A549 (cell line): ENCODE measurements at places on chromosomes 5 and 9. TPM values are rescaled to one million over a fixed set of nuclear protein-coding genes. Genes with fewer than 3 reads are reported as not detected.
A peak's percentile ranks its signal among the peaks of the same experiment; 100 is the strongest.

- no peak for DNase-seq
These were observed 309.1 kb downstream of the PSAT1 start for GRCh38 chr9:78606001-78606379.

DNA sequence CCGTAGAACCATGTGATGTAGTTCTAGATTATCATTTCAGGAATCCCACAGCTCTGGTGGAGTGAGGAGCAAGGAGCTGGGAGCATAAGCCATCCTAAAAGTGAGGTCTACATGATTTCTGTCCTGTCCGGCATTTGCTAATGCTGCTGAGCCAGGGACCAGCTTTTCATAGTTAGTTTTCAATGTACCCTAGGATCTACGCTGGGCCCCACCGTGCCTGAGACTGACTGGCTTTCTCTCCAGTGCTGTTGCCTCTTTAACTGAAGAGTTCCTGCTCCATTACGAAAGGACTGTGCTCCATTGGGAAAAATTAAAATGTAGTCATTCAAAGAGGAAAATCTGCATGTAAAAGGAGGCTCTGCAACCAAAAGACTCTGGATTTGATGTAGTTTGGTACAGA is 634.8 kb downstream of the DMRTA1 start:
- no peak for DNase-seq

DNA sequence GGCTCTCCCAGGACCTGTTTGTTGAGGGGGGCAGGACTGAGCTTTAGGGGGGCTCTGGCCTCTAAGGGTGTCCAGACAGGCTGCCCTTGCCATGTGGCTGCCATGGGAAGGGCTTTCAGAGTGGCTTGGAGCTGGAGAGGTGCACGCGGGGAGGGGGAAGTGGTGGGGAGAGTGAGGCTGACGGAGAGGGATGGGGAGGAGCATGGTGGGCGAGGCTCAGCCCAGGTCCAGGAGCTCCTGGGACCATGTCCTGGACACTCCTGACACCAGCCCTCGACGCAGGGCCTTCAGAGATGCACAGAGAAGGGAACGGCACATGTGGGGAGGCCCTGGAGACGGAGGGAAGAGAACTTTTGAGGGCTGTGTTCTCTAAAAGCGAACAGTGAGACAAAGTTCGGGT is 2.4 kb downstream of the SPAAR start:
- DNase-seq = no peak

DNA sequence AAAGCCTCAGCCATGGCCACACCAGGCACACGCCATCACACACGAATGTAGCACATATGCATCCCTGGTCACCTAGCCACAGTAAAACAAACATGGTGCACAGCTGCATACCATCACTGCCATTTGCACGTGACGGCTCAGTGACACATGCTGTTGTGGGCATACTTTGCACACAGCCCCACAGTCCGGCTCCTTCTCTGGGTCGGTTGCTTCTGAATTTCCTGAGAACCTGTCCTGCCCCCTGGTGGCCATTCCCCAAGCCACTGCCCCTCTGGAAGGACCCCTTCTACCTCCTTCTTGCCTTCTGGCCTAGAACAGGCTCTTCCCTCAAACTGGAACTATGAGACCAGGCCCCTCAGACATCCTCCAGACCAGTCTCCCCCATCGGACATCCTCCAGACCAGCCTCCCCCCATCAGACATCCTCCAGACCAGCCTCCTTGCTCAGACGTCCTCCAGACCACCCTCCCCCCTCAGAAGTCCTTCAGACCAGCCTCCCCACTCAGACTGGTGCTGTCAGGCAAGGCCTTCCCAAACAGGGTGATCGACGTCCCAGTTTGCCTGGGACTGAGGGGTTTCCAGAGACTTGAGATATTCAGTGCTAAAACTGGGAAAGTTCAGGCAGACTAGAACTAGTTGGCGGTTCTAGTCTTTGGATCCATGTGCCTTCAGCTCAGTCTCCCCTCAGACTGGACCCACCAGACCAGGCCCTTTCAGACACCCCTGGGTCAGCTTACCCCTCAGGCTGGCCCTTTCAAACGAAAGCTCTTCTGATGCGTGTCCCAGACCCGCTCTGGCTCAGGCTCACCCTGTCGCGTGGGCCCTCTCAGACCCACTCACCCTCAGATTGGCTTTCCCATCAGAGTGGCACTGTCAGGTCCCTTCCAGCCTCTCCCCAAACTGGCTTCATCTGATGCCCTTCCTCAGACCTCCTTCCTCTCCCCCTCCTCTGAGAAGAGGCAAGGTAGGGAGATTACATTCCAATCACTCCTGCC is 24.3 kb upstream of the ENHO start:
- peak; percentile 66 for DNase-seq

DNA sequence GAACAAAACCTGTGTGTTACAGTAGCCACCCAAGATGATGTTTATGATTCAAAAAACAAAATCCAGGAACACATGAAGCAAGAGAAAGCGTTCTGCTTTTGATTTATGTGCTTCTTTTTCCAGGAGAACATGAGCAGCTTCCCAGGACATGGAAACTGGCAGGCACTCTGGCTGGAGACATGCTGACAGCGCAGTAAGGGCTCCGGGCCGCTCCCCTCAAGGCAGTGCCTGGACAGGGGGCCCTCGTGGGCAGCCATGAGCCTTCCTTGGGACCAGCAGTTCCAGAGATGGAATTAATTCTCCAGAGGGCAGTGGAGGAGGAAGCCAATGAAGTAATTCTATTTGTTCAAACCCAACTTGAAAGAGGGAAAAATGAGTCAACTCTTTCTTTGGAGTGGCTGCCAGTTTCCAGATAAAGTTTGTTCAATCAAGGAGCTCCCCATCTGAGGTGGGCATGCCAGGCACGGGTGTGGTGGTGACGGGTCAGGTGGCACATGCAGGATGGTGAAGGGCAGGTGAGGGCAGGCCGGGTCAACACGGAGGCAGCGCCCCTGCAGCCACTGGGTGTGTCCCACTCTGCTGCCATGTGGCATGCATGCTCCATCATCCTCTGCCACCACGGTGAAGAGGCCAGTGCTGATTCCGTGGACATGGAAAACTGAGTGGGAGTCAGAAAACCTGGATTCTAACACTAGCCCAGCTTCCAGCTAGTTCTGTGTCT is 83.8 kb downstream of the OTULIN start:
- no peak for DNase-seq

- DNase-seq = no peak
These were observed 45.6 kb downstream of the PIK3R1 start for GRCh38 chr5:68261169-68261568.

DNA sequence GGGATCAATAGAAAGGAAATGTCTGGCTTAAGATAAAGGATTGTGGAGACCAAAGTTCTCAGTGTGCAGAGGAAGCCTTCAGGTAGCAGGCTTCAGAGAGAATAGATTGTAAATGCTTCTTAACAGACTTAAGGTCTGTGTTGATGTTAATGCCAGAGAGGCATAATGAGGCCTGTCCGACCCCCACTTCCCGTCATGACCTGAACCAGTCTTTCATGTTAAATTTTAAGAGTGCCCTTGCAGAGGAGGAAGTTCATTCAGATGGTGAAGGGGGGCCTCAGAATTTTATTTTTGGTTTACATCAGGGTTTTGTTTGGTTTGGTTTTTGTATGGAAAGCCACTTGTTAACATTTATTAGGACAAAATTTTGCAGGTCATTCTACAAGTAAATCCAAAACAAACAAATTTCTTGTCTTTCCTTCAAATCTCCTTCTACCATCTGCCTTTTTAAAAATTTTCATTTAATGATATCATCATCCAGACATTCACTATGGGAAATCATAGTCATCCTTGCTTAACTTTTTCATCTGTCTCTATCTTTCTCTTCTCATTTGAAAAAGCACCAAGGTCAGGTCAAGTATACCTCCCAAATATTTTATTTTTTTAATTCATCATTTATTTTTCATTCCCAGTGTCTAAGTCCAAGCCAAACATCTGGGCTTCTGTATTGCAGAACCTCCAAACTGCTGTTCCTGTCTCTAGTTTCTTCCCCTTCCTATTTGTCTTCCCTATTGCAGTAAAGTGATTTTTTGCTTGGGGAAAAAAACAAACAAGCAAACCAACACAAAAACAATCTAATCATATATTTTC is 6.9 kb upstream of the ABCA1 start:
- no peak for DNase-seq

The RNF183 gene
- not detected in 3 replicates for polyA plus RNA-seq

The CCNO gene
- 4.7 to 5.1 TPM (median 4.8 TPM) in 3 replicates for polyA plus RNA-seq

- DNase-seq = no peak
These were observed 545.6 kb downstream of the CAAP1 start for GRCh38 chr9:26346942-26347477.

GRCh38 chr5:40436535-40437237 is 243.0 kb upstream of the PTGER4 start:
- no peak for DNase-seq

DNA sequence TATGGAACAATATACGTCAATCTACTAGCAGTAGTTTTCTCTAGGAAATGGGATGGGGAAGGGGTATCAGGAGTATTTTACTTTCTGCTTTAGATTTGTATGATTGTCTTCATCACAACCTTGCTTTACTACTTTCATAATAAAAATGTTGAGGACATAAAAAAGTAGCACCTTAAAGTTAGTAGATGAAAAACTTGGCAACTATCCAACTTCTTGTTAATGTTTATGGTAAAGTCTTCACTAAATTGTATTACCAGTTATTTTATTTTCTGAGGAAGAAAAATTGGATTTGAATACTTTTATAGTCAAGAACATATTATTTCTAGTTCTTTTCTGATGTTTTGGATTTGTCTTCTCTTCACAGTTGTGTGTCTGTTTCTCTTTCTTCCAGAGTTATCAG is 372.1 kb downstream of the ARRDC3 start:
- DNase-seq = no peak

GRCh38 chr9:22097707-22098106 is 88.6 kb upstream of the CDKN2B start:
- DNase-seq = no peak

GRCh38 chr9:107466826-107467225 is 22.7 kb downstream of the KLF4 start:
- no peak for DNase-seq

The CFAP90 gene
- 0.17 to 0.28 TPM (median 0.28 TPM) in 3 replicates for polyA plus RNA-seq

- no peak for DNase-seq
These were observed 11.3 kb downstream of the TNC start for GRCh38 chr9:115106642-115107041.

The SAPCD2 gene
- 13.1 to 16.4 TPM (median 14.6 TPM) in 3 replicates for polyA plus RNA-seq

DNA sequence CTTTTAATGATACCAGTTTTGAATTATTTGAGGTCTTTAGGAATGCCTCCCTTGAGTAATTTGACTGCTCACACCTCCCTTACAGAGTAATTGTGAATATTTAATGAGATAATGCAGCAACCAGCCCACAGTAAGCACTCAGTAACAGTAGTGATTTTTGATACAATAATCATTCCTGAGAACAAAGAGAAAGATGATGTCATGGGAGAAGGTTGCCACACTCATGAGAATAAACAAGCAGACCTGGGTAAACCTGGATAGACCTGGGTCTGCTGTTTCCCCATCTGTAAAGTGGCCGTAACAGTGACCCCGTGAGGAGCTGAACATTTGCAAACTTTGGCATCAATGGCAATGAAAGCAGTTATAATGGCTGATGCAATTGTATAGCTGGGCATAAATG is 4.2 kb downstream of the C1QTNF2 start:
- no peak for DNase-seq

DNA sequence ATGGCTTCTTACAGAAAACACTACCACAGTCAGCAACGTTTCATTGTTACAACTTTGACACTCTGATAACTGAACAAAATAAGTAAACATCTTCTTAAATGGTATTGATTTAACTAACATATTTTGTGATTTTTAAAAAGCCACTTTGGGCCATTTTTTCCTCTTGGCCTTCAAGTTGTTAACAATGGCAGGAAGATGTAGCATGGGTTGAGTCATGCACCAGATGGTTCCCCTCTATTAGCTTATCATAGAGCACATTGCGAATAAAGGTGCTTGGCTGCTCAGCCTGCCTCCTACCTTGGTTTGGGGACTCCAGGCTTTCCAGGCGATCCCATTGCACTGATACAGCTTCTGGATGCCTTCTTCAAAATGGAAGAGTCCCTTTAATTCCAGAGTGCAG is 24.1 kb upstream of the CER1 start:
- no peak for DNase-seq

The CDKN2A gene
- polyA plus RNA-seq = not detected in 3 replicates
